Pericardium fibroblast (primary cell): ENCODE measurements at places on chromosomes 1 and 21. TPM values are rescaled to one million over a fixed set of nuclear protein-coding genes. Genes with fewer than 3 reads are reported as not detected.

The NLRP3 gene
- under 0.01 TPM in 1 of 2 replicates, not detected in the other for total RNA-seq

The TEDDM1 gene
- total RNA-seq: not detected in 2 replicates

The TAL1 gene
- not detected in 2 replicates for total RNA-seq

The CACNA1S gene
- 0.94 TPM in 1 of 2 replicates, not detected in the other for total RNA-seq

The YIPF1 gene
- total RNA-seq: 18.8 and 27.2 TPM in 2 replicates

The CCDC30 gene
- 0.47 and 0.51 TPM in 2 replicates for total RNA-seq

The RPTN gene
- total RNA-seq: not detected in 2 replicates

The AMY1C gene
- total RNA-seq: not detected in 2 replicates

The FAM151A gene
- total RNA-seq: not detected in 2 replicates

The PTPRC gene
- not detected in 2 replicates for total RNA-seq

The PTPRU gene
- total RNA-seq: 26.8 and 35.8 TPM in 2 replicates

The KIAA1614 gene
- 7.7 and 14.6 TPM in 2 replicates for total RNA-seq

The ATXN7L2 gene
- 5.8 and 6.2 TPM in 2 replicates for total RNA-seq

The CFHR3 gene
- total RNA-seq: not detected in 2 replicates

The USP33 gene
- 48.0 and 81.7 TPM in 2 replicates for total RNA-seq

The AZIN2 gene
- total RNA-seq: 6.5 and 9.4 TPM in 2 replicates

The KRTAP19-3 gene
- total RNA-seq: not detected in 2 replicates

The RBP7 gene
- total RNA-seq: not detected in 2 replicates

The RCSD1 gene
- total RNA-seq: 1.7 and 8.5 TPM in 2 replicates

The KMO gene
- not detected in 2 replicates for total RNA-seq

The LAPTM5 gene
- 0.35 TPM in 1 of 2 replicates, not detected in the other for total RNA-seq

The BEND5 gene
- total RNA-seq: 1.8 and 6.9 TPM in 2 replicates

The SERPINC1 gene
- total RNA-seq: not detected in 2 replicates

The LCE1A gene
- not detected in 2 replicates for total RNA-seq

The AADACL4 gene
- 0.58 TPM in 1 of 2 replicates, not detected in the other for total RNA-seq

The PAX7 gene
- total RNA-seq: not detected in 2 replicates

The CFAP107 gene
- total RNA-seq: not detected in 2 replicates

The IQGAP3 gene
- 0.58 and 0.85 TPM in 2 replicates for total RNA-seq

The DENND1B gene
- 1.3 and 2.9 TPM in 2 replicates for total RNA-seq

The NR1I3 gene
- not detected in 2 replicates for total RNA-seq

The DMRTB1 gene
- total RNA-seq: not detected in 2 replicates
